Hematopoietic multipotent progenitor cell (in vitro differentiated cells): ENCODE measurements at places on chromosomes 12 and 14.
A peak's percentile ranks its signal among the peaks of the same experiment; 100 is the strongest.

DNA sequence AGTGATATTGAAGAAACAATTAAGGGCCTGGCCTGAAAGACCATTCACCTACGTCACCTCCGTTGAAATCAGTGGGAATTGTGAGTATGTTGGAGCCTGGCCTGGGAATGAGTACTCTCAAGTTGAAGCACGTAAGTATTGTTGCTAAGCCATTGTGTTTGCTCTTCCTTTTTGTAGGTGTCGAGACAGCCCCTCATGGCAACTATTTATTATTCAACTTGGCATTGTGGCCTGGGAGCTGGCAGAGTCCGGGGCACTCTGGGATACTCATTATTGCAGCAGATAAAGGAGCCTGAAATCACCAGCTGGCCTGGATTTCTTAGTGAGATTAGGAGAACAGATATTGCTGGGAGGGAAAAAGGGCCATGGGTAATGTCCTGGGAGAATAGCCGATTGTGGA lies 147.4 kb downstream of the C12orf75 start:
- DNase-seq = no peak

DNA sequence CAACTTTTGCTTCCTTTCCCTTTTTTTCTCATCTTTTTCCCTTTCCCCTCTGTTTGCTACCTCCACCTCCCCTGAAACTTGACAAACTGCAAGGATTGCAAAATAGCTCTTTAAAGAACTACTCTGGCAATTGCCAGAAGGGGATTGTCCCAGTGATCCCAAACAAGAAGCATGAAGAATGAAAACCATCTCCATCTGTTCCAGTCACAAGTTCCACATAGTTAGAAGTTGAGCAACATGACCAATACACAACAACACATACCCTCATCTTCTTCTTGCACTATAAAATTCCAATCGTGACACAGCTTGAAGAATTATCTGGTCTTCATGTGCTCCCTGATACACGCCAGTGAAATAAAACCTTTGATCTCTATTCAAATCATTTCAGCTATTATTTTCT lies 93.7 kb upstream of the USP15 start:
- DNase-seq = no peak

DNA sequence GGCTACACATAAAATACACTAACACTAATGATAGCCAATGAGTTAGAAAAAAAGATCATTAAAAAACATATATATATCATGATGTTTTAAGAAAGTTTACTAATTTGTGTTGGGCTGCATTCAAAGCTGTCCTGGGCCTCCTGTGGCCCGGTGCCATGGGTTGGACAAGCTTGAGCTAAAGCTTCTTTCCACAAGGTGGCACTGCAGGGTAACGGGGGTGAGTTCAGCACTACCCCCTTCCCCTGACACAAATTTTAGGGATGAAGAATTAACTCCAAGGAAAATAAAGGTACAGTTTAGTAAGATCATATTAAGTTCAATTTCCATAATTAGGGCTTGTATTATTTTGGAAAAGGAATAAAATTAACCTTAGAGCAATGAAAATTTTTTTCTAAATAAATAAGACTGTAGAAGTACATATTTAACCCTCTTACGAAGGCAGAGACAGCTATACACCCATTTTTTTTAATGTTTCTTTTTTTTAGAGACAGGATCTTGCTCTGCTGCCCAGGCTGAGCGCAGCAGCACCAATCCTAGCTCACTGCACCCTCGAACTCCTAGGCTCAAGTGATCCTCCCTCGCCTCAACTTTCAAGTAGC lies 38.9 kb downstream of the PPP1R13B start:
- DNase-seq = peak; percentile 68

DNA sequence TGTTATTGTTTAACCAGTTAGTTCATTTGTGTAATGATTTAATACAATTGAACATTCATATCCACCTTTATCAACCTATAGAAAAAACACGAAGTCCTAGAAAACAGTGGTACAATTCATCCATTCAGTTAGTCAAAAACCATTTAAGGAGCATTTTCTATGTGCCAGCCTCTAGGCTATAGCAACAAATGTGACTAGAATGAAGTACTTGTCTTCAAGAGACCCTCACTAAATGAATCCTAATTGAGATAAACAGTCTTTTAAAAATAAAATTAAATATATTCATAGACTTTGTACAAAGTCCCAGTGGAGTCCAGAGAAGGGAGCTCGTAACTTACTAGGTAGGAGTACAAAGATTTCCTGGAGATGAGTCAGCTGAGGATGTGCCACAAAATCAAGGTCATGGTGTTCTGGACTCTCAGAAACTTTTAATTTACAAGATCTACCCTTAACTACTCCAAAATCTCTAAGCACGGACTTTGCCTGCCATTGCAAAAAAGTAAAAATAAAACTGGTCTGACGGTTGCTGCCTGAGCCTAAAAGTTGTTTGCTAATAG lies 430.7 kb upstream of the DCN start:
- no peak for DNase-seq

GRCh38 chr12:119838826-119839600 lies 38.1 kb downstream of the CIT start:
- no peak for DNase-seq

- DNase-seq = no peak
Observed at GRCh38 chr14:98162856-98163805, 1108.9 kb downstream of the BCL11B start.

DNA sequence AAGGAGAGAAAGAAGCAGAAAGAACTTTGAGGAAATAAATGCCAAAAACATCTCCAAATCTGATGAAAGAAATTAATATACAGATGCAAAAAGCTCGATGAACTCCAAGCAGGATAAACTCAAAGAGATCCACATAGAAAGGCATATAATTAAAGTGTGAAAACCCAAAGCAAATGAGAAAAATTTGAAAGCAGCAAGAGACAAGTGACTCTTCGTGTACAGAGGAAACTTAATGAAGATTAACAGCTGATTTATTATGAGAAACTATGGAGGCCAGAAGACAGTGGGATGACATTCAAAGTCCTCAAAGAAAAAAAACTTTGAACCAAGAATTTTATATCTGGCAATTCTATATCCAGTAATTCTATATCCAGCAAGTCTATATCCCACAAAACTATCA lies 163.0 kb upstream of the TMCC3 start:
- no peak for DNase-seq

GRCh38 chr12:109440851-109441490 lies 36.1 kb downstream of the KCTD10 start:
- no peak for DNase-seq

GRCh38 chr14:20262642-20263128 lies 23.6 kb downstream of the OR11H4 start:
- DNase-seq = no peak

DNA sequence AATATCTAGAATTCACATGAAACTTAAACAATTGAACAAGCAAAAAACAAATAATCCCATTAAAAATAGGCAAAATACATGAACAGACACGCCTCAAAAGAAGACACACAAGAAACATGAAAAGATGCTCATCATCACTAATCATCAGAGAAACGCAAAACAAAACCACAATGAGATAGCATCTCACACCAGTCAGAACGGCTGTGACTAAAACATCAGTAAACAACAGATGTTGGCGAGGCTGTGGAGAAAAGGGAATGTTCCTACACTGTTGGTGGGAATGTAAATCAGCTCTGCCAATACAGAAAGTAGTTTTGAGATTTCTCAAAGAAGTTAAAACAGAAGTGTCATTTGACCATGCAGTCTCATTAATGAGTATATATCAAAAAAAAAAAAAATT lies 121.3 kb downstream of the PTPRO start:
- no peak for DNase-seq

DNA sequence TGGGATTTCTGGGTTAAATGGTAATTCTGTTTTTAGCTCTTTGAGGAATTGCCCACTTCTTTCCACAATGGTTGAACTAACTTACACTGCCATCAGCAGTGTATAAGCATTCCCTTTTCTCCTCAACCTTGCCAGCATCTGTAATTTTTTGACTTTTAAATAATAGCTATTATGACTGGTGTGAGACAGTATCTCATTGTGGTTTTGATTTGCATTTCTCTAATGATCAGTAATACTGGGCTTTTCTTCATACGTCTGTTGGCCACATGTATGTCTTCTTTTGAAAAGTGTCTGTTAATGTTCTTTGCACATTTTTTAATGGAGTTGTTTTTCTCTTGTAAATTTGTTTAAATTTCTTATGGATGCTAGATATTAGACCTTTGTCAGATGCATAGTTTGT lies 323.7 kb downstream of the CCDC91 start:
- DNase-seq = no peak

- no peak for DNase-seq
Observed at GRCh38 chr12:52239767-52240166, 6.7 kb downstream of the KRT7 start.

GRCh38 chr12:79921786-79922185 lies 13.1 kb downstream of the PPP1R12A start:
- no peak for DNase-seq

DNA sequence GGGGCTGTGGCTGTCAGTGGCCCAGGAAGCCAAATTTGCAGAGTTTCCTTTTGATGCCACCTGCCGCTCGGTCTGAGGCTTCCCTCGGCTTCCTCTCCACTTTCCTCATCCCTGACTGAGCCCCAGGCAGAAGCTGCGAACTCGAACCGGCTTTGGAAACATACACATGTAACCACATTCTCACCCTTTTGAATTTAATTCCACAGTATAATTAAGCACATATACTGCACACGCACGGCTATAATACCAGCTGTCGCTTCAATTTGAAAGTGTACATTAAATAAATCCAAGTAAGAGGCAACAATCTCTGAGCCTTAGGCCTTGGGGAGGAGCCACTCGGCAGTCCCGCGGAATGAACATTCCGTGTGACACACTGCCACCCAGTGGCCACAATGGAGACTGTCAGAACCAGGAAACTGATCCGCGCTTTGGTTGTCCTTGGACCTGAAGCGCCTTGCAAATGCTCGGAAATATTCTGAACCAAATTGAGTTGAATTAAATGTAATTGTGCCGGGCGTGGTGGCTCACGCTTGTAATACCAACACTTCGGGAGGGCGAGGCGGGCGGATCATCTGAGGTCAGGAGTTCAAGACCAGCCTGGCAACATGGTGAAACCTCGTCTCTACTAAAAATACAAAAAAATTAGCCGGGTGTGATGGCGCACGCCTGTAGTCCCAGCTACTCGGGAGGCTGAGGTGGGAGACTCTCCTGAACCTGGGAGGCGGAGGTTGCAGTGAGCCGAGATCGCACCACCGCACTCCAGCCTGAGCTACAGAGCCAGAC lies 117.9 kb upstream of the TMPO start:
- DNase-seq = peak; percentile 58

DNA sequence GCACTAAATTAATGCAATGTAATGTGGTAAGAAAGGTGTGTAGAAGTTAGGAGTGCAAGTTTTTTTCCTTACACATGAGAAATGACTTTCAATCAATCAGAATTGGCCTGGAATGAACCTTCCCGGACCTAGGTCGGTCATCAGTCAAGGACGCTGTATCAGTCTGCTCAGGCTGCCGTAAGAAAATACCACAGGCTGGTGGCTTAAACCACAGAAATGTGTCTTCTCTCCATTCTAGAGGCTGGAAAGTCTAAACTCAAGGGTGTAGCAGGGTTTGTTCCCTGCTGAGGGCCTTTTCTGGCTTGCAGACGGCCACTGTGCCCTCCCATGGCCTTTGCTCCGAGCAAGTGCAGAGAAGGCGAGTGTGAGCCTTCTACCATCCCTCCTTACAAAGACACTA lies 86.6 kb upstream of the DYNC1H1 start:
- DNase-seq = no peak

GRCh38 chr12:12891080-12891880 lies at the start of gene GPRC5A:
Gene GPRC5A (plus strand): TSS chr12:12891562. CDS start chr12:12908250, 16,688 bp downstream.
- peak; percentile 52 for DNase-seq

- no peak for DNase-seq
Observed at GRCh38 chr14:80100681-80101080, 110.6 kb downstream of the DIO2 start.

GRCh38 chr14:61891170-61891569 lies 128.9 kb downstream of the SNAPC1 start:
- no peak for DNase-seq

- DNase-seq = no peak
Observed at GRCh38 chr12:27464220-27464554, 17.7 kb downstream of the SMCO2 start.

DNA sequence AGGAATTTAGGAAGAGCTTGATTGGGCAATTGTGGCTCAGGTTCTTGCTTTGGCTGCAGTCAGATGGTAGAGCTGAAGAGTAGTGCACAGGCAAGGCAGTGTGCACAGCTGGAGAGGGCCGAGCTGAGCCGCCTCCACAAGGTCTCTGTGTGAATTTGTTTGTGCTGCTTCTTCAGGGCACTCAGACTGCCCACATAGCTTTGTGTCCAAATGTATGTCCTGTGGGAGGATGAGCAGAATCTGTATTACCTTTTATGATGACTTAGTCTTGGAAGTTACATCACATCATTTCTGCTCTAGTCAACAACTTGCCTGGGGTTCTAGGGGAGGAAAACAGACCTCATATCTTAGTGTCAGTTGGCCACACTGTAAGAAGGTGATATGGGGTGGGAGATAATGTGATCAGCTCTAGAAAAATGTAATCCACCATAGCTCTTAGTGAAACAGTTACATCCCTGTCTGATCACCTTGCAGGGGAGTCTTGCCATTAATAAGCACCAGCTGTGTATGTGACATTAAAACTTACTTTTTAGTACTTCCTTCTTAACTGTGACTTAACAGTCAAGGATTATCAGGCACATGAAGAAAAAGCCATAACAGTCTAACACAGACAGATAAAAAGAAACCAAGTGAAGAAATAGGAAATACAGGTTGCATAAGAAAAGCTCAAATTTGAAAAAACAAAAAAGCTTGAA lies 53.4 kb downstream of the RCOR1 start:
- peak; percentile 41 for DNase-seq

DNA sequence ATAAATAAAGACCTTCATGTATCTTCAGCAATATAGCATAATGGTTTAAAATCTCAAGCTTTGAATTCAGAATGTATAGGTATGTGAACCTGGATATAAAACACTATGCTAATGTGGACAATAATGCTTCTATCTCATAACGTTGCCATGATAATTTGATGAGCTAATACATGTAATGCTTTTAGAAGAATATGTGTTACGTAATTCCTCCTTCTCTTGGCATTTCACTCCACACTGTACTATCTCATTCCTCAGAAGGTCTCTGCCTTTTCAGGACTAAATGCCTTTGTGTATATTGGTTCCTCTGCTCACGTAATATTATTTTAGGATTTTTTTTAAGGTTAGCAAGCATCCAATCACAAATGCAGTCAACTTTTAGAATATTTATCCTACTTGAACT lies 86.5 kb downstream of the FOXA1 start:
- DNase-seq = no peak

- DNase-seq = no peak
Observed at GRCh38 chr14:33932576-33933345, 18.1 kb downstream of the EGLN3 start.

GRCh38 chr14:54002653-54003052 lies 46.0 kb upstream of the BMP4 start:
- no peak for DNase-seq
